Occipital lobe (tissue), 3 donors: ENCODE measurements at places on chromosomes 6 and 20.
A peak's percentile ranks its signal among the peaks of the same experiment; 100 is the strongest.

DNA sequence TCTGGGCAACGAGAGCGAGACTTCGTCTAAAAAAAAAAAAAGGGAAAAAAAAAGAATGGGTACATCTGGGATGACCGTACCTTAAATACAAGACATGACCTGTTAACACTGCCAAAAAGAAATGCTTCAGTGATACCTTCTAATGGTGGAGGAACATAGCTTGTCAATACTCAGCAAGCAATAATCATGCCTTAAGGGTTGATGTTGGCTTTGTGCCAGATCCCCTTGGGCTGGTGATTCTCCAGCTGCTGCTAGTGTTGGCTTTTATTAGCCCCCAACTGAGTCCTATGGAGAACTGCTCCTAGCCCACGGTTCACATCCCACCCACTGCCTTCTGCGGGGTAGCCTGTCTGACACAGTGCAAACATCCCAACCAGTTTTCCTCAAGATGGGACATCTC lies 134.9 kb downstream of the PLCB1 start:
- DNase-seq, result no peak

DNA sequence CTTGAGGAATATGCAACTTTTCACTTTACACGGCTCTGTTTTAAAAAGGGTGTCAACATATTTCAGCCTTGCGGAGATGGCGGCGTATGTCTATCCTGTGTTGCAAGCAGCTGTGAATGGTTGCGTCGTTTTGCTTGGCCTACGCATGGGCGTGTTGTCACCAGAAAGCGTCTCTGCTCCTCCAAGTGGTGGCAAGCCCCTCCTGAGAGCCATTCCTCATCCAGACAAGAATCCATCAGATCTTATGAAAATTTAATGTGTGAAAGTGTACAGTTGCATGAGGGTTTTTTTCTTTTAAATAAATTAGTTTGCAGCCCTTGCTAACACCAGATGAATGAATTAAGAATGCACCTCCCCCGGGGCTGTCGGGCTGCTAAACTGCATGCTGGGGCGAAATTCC lies 114.4 kb downstream of the PHACTR3 start:
- DNase-seq, result peak; percentile 20

DNA sequence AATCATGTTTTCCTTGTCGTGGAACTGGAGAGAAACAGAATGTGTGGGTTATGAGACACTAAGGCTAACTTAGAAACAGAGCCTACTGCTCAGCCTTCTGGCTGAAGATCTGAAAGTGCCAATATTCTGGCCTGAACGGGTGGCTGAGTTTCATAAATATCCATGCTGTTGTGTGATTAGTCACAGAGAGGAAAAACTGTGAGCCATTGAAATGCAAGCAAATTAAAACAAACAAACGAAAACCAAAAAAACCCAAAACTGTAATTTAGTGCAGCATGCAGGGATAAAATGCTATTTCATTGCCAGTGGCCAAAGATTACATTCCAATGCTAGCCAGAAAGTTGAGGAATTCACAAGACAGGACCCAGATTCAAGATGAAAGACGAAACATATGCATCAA lies 315.1 kb downstream of the UBE3D start:
- no peak for DNase-seq

GRCh38 chr20:17161673-17162481 lies 65.0 kb upstream of the PCSK2 start:
- DNase-seq, result no peak

DNA sequence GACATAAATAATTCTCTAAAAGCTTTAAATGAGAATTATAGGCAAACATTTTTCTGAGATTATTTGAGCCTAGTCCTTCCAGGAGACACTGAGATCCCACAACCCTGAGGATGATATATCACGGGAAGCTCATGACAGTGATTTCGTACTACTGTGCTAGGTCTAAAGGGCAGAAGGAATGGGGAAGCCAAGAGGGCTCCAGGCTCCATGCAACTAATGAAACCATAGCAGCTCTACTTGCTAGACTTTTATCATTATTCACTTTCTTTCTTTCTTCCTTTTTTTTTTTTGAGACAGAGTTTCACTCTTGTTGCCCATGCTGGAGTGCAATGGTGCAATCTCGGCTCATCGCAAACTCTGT lies 57.3 kb upstream of the SGK1 start:
- no peak for DNase-seq

GRCh38 chr6:69238067-69238466 lies 558.7 kb downstream of the LMBRD1 start:
- no peak for DNase-seq

GRCh38 chr6:157490611-157491269 lies 109.8 kb downstream of the ZDHHC14 start:
- no peak for DNase-seq

DNA sequence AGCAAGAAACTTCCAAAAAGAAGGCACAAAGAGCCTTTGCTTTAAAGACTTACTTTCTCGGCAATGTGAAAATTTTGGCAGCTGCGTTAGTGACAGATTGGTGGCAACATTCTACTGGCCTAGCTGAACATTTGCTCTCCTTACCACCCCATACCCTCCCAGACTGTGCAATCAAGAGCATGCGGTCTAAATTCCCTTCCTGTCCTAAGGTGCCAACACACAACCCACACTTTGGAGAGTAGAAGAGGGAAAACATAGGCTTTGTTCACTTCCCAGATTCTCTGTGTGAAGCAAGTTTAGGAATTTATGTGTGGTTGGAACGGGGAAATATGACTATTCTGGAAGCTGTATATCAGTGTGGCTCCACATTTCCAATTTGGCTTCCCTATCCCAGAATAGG lies 29.8 kb upstream of the NEDD9 start:
- DNase-seq, result peak; percentile 14

DNA sequence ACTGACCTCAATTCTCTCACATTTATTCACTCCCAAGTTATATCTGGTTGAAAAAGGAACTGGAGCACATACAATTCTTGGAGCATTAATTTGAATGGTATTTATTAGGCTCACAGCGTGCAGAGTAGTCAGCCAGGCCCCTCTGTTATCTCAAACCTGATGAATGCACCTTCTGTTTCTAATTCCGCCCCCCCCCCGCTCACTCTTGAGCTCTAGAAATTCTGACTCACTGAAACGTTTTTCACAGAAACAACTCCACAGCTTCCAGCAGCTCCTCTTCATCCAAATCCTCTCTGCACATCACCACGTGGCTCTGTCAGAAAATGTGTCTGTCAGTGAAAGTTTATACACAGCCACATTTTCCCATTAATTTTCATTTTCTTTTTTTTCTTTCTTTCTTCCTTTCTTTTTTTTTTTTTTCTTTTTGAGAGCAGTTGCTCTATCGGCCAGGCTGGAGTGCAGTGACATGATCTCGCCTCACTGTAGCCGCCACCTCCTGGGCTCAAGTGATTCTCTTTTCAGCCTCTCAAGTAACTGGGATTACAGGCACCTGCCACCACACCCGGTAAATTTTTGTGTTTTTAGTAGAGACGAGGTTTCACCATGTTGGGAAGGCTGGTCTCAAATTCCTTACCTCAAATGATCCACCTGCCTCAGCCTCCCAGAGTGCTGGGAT lies 109.4 kb downstream of the TBXT start:
- DNase-seq, result peak; percentile 29

GRCh38 chr6:161344626-161345025 lies 70.8 kb upstream of the AGPAT4 start:
- DNase-seq, result no peak

DNA sequence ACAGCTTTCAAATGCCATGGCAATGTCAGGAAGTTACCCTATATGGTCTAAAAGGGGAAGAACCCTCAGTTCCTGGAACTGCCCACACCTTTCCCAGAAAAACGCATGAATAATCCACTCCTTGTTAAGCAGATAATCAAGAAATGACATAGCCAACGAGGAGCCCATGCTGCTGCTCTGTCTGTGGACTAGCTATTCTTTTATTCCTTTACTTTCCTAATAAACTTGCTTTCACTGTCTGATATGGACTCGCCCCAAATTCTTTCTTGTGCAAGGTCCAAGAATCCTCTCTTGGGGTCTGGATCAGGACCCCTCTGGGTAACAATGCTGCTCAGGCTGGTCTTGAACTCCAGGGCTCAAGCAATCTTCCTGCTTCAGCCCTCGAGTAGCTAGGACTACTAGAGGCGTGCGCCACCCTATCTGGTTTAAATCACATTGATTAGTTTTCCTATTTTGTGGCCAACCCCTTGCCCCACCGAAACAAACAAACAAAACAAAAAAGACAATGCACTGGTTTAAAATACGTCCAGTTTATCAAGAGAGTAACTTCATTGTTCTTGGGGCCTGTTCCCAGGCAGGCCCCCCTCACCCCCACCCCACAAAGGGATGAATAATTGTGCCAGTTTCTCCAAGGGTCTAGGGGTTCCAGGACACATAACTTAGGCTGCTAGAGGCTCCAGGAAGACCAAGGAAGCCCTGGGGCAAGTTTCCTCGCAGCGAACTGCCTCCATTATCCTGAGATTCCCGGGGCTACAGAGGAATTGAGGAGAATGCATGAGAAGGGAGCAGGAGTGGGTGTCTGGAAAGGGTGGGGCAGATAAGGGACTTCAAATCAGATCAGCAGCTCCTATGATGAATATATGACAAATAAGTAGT lies 10.1 kb upstream of the AKAP12 start:
- no peak for DNase-seq

GRCh38 chr6:82251942-82252341 lies 4.4 kb upstream of the IBTK start:
- no peak for DNase-seq

- DNase-seq, result no peak
Observed at GRCh38 chr6:147585256-147585655, 76.8 kb downstream of the SAMD5 start.

- DNase-seq, result no peak
Observed at GRCh38 chr20:22414305-22414742, 170.0 kb downstream of the FOXA2 start.

DNA sequence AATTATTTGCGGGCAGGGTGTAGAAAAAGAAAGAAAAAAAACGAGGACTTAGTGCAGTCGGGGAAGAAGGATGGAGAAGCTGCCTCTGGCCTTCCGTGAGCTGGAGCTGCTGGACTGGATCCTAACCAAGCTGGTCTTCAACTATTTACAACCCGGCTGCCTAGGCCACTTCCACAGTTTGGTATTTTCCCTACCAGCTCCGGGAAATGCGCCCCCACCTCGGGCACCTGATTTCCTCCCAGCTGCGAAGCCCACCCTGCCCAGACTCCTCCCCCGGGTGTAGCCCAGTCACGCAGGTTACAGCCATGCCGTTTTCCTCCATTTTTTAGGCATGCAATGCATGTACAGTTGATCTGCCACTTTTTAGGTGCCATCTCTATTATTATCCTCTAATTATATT lies 21.2 kb downstream of the THEMIS start:
- DNase-seq, result no peak

GRCh38 chr6:137370871-137371633 lies 123.1 kb downstream of the OLIG3 start:
- no peak for DNase-seq

DNA sequence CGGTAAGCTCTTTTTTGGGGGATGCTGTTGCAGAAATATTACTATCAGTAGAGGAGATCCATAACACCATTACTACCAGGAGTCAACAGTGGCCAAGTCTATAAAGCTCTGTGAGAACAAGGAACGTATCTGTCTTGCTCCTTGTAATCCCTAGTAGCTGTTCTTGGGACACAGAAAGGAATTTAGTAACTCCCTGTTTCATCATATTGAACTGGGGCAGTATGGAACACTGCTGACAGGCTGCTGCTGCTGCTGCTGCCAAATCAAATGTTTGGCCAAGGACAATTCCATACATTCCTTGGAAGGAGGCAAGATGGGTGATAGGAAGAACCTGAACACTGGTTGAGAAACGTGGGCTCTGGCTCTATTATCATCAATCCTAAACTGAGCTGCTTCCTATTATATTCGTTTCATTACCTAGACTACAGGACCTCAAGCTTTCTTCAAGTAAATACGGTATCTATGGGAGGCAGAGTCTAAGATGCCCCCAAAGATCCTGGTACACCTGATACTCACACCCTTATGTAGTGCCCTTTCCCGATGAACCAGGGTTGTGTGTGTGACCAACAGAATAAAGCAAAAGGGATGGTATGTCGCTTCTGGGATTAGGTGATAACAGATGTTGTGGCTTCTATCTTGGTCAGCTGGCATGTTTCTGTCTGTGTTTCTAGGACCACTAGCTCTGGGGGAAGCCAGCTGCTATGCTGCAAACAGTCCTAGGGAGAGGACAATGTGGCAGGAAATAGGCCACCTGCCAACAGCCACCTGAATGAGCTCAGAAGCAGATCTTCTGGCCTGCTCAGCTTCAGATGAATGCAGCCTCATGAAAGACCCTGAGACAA lies 39.5 kb downstream of the ELOVL5 start:
- DNase-seq, result no peak

- no peak for DNase-seq
Observed at GRCh38 chr20:31861385-31862156, 8.8 kb downstream of the DUSP15 start.

- DNase-seq, result no peak
Observed at GRCh38 chr6:163863565-163863964, 449.0 kb downstream of the QKI start.

DNA sequence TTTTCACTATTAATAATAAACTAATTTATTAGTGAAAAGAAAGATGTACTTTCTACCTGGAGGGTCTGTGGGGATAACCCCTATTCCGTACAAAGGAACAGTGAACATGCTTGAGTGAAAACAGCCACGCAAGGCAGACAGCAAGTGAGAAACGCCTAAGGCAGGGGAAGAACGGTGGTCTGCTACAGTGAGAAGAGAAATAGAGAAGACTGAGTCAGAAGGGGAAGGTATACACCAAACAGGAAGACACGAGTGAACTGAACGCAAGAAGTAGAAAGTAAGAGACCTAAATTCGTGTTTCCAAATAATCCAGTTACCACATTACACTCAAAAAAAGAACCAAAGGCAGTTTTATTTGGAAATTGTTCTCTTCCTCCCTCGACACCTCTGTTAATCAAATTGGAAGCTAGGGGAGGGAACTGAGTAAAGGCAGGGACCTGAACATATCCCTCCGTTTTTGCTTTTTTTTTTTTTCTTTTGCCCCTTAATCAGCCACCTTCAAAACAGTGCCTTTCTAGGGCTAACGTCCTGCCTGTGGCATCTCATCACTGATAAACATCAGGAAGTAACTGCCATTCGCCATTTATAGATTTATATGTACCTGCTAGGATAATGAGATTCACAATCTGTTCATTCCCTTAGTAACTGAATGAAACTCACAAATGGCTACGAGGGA lies 48.9 kb downstream of the ATXN1 start:
- DNase-seq, result no peak

DNA sequence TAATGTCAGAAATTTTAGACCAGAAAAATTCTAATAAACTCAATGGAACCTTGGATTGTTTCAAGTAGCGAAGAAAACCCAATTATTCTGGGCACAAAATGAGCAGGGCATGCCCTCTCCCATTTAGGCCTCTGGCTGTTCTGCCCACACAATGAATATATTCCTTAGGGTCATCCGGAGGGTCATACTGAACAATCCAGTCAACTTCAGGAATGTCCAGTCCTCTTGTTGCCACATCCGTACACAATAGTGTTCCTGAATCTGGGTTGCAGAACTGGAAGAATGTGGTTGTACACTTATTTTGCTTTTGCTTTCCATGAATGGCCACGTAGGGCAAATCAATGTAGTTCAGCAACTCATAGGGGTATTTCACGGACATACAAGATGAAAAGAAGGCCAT lies 23.4 kb upstream of the RNF144B start:
- DNase-seq, result no peak

GRCh38 chr6:106789428-106790148 lies 160.2 kb downstream of the QRSL1 start:
- DNase-seq, result no peak

- DNase-seq, result no peak
Observed at GRCh38 chr20:34363465-34364222, 571 bp downstream of the ITCH start.

GRCh38 chr6:144263786-144264185 lies 21.3 kb upstream of the UTRN start:
- DNase-seq, result no peak

- DNase-seq, result no peak
Observed at GRCh38 chr20:825710-826421, 7.6 kb upstream of the FAM110A start.

- no peak for DNase-seq
Observed at GRCh38 chr6:139369568-139370282, 4.7 kb downstream of the CITED2 start.
